ENCODE measurements at places on chromosomes 7 and 10. TPM values are rescaled to one million over a fixed set of nuclear protein-coding genes. Genes with fewer than 3 reads are reported as not detected.

The SEMA4G gene
- 0.56 TPM for total RNA-seq

The PTPRN2 gene
- total RNA-seq = under 0.01 TPM

The IQUB gene
- 0.18 TPM for total RNA-seq

The KCNH2 gene
- total RNA-seq = 0.56 TPM

The CTTNBP2 gene
- 11.3 TPM for total RNA-seq

The RGR gene
- not detected for total RNA-seq

The NPTX2 gene
- total RNA-seq = under 0.01 TPM

The CNNM1 gene
- total RNA-seq = 0.28 TPM

The DRGX gene
- total RNA-seq = not detected

- H3K4me3 ChIP-seq = no peak overlapping the region
- no peaks in the 10 kb centered on the region for H3K27me3 ChIP-seq
- peak; percentile 20 for DNase-seq
- H3K27ac ChIP-seq = no peak overlapping the region
These were observed 282.7 kb upstream of the SEMA3D start for GRCh38 chr7:85469446-85470010.

- peaks cover 5% of the 10 kb centered on the region for H3K27me3 ChIP-seq
- no peaks in the 10 kb centered on the region for H3K4me1 ChIP-seq
- no peaks in the 10 kb centered on the region for H3K36me3 ChIP-seq
- no peak overlapping the region for H3K27ac ChIP-seq
- H3K4me3 ChIP-seq = no peak overlapping the region
These were observed 2.5 kb upstream of the KPNA7 start for GRCh38 chr7:99210265-99210970.

- no peak overlapping the region for H3K27ac ChIP-seq
- peaks cover 11% of the 10 kb centered on the region for H3K4me1 ChIP-seq
- H3K36me3 ChIP-seq = no peaks in the 10 kb centered on the region
- H3K27me3 ChIP-seq = peaks cover 3% of the 10 kb centered on the region
- peak; percentile 84 for DNase-seq
These were observed 68.7 kb upstream of the PAPSS2 start for GRCh38 chr10:87590705-87591588.

- peaks cover 11% of the 10 kb centered on the region for H3K36me3 ChIP-seq
- H3K4me3 ChIP-seq = no peak overlapping the region
- no peak for DNase-seq
- no peaks in the 10 kb centered on the region for H3K4me1 ChIP-seq
- no peaks in the 10 kb centered on the region for H3K27me3 ChIP-seq
These were observed 73.6 kb downstream of the PODXL start for GRCh38 chr7:131482800-131483199.

DNA sequence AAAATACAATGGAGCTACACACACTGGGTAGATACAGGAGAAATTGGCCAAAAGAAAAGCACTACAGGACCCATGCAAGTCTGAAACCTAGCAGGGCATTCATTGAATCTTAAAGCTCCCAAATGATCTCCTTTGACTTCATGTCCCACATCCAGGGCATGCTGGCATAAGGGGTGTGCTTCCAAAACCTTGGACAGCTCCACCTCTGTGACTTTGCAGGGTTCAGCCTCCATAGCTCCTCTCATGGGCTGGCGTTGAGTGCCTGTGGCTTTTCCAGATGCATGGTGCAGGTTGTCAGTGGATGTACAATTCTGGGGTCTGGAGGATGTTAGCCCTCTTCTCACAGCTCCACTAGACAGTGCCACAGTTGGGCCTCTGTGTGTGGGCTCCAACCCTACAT, 626.3 kb upstream of the POT1 start:
- H3K27me3 ChIP-seq = no peaks in the 10 kb centered on the region
- no peak for DNase-seq
- no peaks in the 10 kb centered on the region for H3K36me3 ChIP-seq
- no peak overlapping the region for H3K27ac ChIP-seq
- H3K4me3 ChIP-seq = no peak overlapping the region

GRCh38 chr10:84567133-84567532, 238.7 kb downstream of the CCSER2 start:
- H3K4me3 ChIP-seq = no peak overlapping the region
- no peaks in the 10 kb centered on the region for H3K4me1 ChIP-seq
- no peak overlapping the region for H3K27ac ChIP-seq
- H3K36me3 ChIP-seq = no peaks in the 10 kb centered on the region

DNA sequence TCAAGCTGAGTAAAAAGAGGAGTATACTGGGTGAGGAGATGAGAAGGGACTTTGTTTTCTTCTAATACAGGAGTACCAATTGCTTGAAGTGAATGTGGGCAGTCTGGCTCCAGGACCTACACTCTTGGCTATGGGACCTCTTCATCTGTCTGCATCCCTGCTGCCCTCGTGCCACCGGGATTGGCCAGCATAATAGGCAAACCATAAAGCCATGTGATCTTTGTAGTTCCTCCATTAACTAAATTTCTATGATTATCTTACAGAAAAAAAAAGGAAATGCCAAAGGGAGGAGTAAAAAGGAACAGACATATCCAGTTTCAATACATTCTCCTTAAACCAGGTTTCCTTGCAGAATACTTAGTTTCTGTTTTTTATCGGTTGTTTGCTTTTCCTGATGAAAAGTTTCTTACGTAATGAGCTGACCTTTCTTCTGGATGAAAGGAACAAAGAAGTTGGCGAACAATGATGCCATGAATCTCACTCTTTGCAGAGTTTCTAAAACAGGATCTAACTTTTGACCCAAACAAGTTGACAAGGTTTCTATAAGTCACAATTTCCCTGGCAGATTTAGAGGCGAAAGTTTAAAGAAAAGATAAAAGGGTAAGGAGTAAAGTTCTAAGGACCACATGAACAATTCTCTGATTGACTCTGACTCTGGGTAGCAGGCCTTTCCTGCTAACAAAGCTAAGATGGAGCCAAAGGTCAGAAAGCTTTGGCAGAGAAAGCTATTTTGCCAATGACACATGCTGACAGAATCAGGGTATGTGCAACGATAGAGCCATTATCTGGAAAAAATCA, 54.1 kb downstream of the LAMB1 start:
- peaks cover 31% of the 10 kb centered on the region for H3K4me1 ChIP-seq

- no peaks in the 10 kb centered on the region for H3K27me3 ChIP-seq
- no peak overlapping the region for H3K4me3 ChIP-seq
- H3K36me3 ChIP-seq = peaks cover 21% of the 10 kb centered on the region
These were observed 3.0 kb downstream of the GCC1 start for GRCh38 chr7:127582361-127582760.

GRCh38 chr10:24900888-24901685, 51.3 kb downstream of the PRTFDC1 start:
- H3K27ac ChIP-seq = peak overlapping the region; percentile 18
- H3K4me1 ChIP-seq = peaks cover 9% of the 10 kb centered on the region
- H3K27me3 ChIP-seq = no peaks in the 10 kb centered on the region
- no peak overlapping the region for H3K4me3 ChIP-seq
- DNase-seq = no peak

DNA sequence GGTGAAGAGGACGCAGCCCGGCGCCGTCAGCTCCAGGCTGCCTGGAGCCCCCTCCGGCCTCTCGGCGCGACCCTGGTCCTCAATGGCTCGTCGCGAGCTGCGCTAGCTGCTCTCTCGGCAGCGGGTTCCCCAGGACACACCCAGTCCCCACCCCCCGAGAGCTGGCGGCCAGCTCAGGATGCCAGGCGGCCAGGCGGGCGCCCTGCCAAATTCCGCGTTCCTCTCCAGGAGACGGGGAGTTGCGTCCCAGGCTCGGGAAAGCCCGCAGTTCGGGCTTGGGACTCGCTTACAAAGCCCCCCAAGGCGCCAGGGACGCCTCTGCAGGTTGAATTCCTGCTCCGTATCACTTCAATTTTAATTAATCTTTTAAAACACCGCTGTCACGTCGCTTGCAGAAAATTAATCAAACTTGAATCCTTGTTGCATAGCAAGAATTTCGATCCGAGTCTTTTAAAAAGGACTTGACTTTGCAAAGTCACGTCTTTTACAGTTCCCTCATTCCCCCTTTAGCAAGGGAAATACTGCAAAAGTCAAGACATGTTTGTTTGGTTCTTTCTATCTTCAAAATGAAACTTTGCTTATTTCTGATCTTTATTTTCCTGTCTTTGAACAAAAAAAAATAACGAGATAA, 28.2 kb downstream of the SKIDA1 start:
- peak overlapping the region; percentile 91 for H3K4me3 ChIP-seq
- H3K4me1 ChIP-seq = peaks cover 3% of the 10 kb centered on the region
- H3K27me3 ChIP-seq = peaks cover 5% of the 10 kb centered on the region
- H3K27ac ChIP-seq = peak overlapping the region; percentile 81
- peak; percentile 62 for DNase-seq

GRCh38 chr10:34041871-34042270, 707.4 kb upstream of the NRP1 start:
- H3K4me3 ChIP-seq = no peak overlapping the region
- H3K4me1 ChIP-seq = no peaks in the 10 kb centered on the region
- DNase-seq = no peak
- peaks cover 6% of the 10 kb centered on the region for H3K27me3 ChIP-seq

- H3K4me1 ChIP-seq = no peaks in the 10 kb centered on the region
- DNase-seq = no peak
- no peaks in the 10 kb centered on the region for H3K36me3 ChIP-seq
- H3K27ac ChIP-seq = no peak overlapping the region
- H3K27me3 ChIP-seq = peaks cover 6% of the 10 kb centered on the region
These were observed 207.3 kb downstream of the LRMDA start for GRCh38 chr10:75638752-75639151.

GRCh38 chr10:127899766-127900387, 7.0 kb upstream of the PTPRE start:
- H3K36me3 ChIP-seq = no peaks in the 10 kb centered on the region
- no peaks in the 10 kb centered on the region for H3K4me1 ChIP-seq
- H3K27ac ChIP-seq = no peak overlapping the region
- no peak for DNase-seq
- no peak overlapping the region for H3K4me3 ChIP-seq
- no peaks in the 10 kb centered on the region for H3K27me3 ChIP-seq

- no peaks in the 10 kb centered on the region for H3K4me1 ChIP-seq
- H3K4me3 ChIP-seq = no peak overlapping the region
- H3K27me3 ChIP-seq = peaks cover 15% of the 10 kb centered on the region
- H3K36me3 ChIP-seq = no peaks in the 10 kb centered on the region
These were observed 130.8 kb downstream of the SORBS1 start for GRCh38 chr10:95430231-95430951.

DNA sequence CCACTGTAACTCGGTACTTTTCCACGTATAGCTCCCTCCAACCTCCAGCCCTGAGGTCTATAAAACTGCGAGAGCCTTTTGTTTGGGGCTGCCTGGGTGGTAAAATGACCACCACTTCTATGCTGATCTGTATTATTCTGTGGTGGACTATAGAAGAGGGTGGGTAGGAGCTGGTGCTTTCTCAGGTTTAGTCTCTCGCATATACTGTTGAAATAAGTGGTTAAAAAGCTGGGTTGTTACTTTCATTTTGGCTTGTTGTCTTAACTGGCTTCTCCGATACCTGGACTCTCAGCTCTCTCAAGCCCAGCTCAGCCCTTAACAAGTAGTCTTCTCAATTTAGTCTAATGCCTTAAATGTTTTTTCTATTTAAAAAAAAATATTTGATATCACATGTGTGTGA, 70.3 kb downstream of the KIF20B start:
- no peak overlapping the region for H3K27ac ChIP-seq
- no peak overlapping the region for H3K4me3 ChIP-seq
- no peaks in the 10 kb centered on the region for H3K4me1 ChIP-seq

DNA sequence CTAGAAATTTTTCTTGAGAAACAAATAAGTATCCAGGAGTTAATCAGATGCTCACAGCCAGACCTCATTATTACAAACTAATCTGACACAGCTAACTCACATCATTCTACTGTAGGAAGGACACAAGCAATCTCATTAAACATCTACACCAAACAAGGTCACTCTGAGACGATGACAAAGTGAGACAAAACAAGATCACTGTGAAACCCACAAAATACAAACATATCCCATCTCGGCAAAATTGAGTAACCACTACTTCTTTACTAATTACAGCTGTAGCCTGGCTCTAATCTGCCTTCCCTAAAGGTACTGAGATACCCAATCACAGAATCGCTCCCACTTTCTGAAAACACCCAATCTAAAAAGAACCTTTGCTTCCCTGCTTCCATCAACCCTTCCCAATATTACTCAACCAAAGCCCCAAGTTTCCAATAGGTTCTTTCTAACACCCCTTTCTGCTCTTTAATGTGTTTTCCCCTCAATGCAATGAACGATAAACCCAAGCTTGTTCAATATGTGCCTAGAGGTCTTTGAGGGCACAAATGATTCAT, 26.9 kb downstream of the CCDC6 start:
- H3K36me3 ChIP-seq = no peaks in the 10 kb centered on the region
- H3K4me3 ChIP-seq = no peak overlapping the region
- H3K27ac ChIP-seq = no peak overlapping the region
- no peaks in the 10 kb centered on the region for H3K4me1 ChIP-seq

DNA sequence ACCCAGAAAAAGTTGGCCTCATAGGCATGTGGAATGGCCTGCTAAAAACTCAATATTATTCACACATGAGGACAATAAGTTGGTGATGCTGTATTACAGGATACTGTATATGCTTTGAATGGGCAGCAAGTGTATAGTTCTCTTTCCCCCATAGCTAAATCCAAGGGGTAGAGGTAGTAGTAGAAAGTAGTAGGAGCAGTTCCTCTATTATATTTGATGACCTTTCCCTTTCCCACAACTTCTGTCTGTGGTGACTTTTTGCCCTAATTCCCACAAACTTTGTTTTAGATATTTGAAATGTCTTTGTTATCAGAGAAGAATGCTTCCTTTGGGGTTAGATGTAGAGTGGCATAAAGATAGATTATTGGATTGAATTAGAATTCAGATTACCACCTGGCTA, 154.0 kb upstream of the STEAP4 start:
- no peak for DNase-seq
- no peak overlapping the region for H3K27ac ChIP-seq
- H3K4me1 ChIP-seq = no peaks in the 10 kb centered on the region
- no peaks in the 10 kb centered on the region for H3K27me3 ChIP-seq
- H3K36me3 ChIP-seq = no peaks in the 10 kb centered on the region

GRCh38 chr10:98331885-98332284, 63.9 kb upstream of the LOXL4 start:
- no peak overlapping the region for H3K4me3 ChIP-seq
- no peaks in the 10 kb centered on the region for H3K36me3 ChIP-seq
- DNase-seq = no peak
- H3K4me1 ChIP-seq = peaks cover 4% of the 10 kb centered on the region
- H3K27me3 ChIP-seq = no peaks in the 10 kb centered on the region

DNA sequence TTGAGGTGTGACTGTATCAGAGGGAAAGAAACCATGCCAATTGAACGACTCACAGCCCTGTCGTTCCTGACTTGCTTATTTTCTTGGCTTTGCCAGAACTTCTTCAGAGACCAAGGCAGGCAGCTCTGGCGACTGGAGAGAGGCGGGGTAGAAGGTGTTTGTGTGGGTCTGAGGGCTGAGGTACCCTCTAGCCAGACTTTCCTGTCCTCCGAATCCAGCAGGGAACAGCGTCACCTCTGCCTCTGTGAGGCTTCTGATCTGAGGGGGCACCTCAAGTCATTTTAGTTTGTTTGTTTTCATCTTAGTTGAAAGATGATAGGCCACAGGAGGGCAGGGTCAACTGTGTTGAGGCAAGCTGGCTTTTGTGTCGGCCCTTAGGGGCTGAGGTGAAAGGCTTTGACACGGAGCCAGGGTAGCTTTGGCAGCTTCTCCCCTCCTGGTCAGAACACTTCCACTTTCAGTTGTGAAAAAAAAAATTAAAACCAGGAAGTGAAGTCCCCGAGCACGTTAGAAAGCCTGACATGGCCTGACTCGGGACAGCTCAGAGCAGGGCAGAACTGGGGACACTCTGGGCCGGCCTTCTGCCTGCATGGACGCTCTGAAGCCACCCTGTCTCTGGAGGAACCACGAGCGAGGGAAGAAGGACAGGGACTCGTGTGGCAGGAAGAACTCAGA, 1.9 kb downstream of the ACSL5 start:
- no peaks in the 10 kb centered on the region for H3K27me3 ChIP-seq
- H3K27ac ChIP-seq = peak overlapping the region; percentile 49
- DNase-seq = peak; percentile 49
- no peaks in the 10 kb centered on the region for H3K36me3 ChIP-seq
- no peak overlapping the region for H3K4me3 ChIP-seq
- peaks cover 18% of the 10 kb centered on the region for H3K4me1 ChIP-seq

All from IMR-90 (cell line).